ELF-1 (cell line): ENCODE measurements at places on chromosomes 4 and X.
A peak's percentile ranks its signal among the peaks of the same experiment; 100 is the strongest.

GRCh38 chrX:64975491-64975890 is 759 bp downstream of the ZC4H2 start:
- peak; percentile 74 for DNase-seq

DNA sequence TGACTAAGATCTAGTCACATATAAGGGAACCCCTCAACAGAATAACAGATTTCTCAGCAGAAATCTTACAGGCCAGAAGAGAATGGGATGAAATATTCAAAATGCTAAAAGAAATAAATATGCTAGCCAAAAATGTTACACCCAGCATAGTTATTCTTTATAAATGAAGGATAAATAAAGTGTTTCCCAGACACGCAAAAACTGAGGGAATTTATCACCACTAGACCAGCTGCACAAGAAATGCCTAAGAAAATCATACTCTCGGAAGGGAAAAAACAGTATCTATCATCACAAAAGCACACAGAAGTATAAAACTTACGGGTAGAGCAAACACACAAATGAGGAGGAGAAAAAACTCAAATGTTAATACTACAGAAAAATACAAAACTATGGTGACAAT is 162.1 kb downstream of the HHIP start:
- DNase-seq, result no peak

DNA sequence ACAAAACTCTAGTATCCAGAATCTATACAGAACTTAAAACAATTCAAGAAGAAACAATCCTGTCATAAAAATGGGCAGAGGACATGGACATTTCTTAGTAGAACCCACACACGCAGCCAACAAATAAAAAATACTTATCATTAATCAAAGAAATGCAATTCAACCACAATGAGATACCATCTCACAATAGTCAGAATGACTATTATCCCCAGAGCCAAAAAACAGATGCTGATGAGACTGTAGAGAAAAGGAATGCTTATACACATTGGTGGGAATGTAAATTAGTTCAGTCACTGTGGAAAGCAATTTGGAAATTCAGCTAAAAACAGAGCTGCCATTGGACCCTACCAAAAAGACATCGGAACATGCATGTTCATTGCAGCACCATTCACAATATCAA is 37.9 kb downstream of the RAB40AL start:
- no peak for DNase-seq

DNA sequence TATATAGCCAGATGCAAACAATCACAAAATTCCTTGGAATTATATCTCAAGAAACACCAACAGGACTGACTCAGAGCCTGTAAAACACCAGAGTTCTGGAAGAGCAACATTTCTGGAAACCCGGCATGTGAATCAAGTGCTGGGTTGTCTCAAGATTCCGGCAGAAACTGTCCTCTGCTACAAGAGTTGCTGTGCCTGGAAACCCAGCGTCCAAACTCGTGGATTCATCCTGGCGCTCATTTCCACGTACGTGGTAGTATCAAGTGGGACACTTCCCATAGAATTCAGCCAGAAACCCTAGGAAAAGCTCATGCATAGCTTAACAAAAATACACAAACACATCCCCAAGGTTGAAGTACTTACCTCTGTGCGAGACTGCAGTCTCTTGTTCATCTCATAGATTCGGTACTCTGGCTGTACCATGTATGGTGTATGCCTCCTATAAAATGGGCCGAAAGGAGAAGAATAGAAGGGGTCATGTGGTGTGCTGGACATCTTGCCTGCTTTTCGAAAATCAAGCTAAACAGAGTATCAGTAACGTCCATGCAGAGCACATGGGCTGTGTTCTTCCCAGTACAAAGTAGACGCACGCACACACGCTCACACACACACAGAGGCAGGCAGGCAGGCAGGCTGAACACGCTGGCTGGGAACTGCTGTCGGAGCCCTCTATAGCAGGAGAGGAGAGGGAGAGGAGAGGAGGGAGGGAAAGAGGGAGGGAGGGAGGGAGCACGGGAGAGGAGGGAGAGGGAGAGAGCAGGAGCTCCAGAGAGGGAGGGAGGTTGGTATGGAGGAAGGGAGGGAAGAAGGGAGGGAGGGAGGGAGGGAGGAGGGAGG is at the start of gene LDB2:
LDB2 (minus strand) TSS at position 655 of the 837 bp plus-strand sequence.
- DNase-seq, result peak; percentile 81

DNA sequence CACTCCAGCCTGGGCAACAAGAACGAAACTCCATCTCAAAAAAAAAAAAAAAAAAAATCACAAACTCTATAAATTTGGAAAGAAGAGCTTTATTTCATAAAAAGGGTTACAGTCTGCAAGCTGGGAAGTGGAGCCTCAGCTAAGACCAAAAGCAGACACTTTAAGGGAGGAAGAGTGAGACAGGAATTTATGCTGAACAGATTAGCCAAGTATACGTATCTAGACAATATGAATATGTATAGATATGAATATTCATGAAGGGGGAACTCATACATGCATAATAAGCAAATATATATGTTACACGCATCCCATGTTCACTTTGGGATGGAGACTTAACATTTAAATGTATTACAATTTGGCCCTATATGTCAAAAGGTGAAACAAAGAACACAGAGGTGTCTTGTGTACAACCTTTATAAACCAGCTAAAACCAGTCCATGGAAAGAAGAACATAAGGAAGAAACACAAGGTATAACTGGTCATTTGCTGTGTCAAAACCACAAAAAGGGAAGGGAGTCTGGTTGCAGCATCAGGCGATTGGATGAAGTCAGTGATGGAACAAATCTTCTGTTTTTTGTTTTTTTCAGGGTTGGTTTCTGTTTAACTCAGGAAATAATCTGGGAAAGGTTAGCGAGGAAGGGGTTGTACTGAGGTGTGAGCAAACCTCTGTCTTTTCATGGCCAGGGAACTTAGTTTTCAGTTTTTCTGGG is 130.0 kb upstream of the MAOA start:
- no peak for DNase-seq

- DNase-seq, result peak; percentile 68
Measured at GRCh38 chr4:63589796-63590195, 819.5 kb downstream of the TECRL start.
